ENCODE measurements at places on chromosomes 5 and 9.

GRCh38 chr9:91017245-91017644 lies 215.6 kb downstream of the SYK start:
- no peak for DNase-seq

GRCh38 chr9:121658166-121658565 lies 6.7 kb downstream of the DAB2IP start:
- DNase-seq = no peak

- DNase-seq = no peak
Measured at GRCh38 chr9:123679330-123679987, 250.5 kb downstream of the DENND1A start.

DNA sequence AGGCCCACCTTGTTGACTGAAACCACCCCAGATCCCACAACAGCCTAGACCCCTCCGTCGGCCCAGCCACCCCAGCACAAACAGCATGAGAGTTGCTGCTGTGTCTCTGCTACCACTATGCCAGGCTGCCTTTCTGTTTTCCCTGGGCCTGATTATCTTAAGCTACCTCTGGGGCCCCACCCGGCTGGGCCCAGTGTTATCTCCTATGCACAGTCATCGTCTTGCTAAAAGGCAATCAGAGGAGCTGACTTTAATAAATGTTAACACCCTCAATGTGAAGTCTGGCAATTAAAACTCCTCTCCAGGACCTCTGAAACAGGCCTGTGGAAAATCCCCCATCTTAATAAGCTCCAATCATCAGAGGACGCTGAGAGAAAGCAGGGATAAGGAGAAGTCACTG lies 144.9 kb downstream of the FAM114A2 start:
- DNase-seq = no peak

DNA sequence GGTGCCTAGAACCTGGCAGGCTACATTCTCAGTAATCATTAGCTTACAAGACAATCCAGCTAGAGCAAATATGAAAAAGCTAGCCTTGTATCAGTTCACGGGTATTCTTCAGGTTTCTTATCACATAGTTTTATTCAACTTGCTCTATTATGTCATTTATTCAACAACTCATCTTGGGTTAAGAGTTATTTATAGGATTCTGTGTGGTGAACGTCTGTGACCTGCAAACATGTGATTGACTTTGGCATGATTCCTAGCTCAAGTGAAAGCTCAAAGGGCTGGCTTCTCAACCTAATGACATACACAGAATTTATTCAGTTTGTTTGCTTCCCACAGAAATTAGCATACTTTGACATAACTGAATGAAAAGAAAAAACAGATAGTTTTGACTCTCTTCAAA lies 173.1 kb downstream of the PLPPR1 start:
- no peak for DNase-seq

DNA sequence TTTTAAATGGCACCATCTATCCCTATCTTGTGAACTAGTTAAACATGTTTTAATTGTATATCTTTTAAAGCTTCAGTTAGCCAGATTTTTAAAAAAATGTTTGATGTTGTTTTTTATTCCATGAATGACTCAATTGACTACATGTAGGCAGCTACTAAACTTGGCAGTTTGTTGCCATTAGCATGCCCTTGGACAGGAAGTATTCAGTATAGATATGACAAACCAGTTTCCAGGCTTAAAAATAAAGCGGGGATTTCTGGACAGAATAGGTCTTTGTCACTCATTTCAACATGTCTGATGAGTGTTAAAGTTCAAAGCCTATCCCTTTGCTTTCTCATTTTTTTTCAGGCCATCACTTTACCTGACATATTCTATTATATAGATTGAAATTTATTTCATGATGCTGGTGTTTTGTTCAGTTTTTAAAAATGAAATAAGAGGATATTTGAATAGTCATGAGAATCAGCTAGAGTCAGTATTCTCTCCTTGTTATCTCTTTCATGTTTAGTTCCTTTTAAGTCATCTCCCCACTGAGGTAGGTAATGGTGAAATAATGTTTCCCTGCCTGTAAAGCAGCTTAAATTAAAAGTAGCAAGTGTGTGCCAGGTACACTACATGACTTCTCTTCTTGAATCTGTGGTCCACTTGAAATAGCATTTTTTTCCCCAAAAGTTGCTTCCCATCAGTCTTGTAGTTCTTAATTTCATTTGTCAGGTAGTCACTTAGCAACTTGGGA lies 11.9 kb downstream of the TNFAIP8 start:
- no peak for DNase-seq

DNA sequence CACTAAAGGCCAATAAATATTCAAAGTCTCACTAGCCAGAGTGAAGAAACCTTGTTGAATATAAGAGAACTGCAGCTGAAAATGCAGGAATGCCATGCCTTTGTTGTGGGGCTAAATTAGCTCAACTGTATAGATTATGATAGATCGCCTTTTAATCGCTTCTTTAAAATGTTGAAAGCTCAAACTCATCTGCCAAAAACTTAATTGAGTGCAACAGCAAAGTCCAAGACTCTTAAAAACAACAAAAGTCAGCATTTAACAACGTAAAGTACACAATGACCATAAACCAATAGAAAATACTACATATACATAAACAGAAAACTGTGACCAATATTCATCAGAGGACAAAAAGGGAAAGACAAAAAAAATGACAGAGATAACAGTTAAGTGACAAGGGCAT lies 585.0 kb upstream of the CDH6 start:
- no peak for DNase-seq

GRCh38 chr9:94269264-94269663 lies 10.2 kb downstream of the ZNF169 start:
- DNase-seq = no peak

DNA sequence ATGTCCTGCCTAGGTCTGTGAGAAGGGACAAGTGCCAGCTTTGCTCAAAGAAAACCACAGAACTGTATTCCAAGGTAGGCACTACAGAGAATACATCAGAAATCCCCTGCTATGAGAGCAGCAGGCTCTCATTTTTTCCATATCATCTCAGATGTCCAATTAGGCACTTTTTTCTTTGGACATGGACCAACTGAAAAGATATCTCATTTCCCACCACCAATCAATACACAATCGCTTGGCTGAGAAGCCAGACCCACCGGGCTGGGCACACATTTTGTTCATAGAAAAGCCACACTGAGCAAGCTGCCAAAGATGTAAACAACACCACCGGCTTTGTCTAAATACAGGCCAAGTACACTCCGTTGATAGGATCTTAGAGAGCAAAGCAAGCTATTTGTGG lies 25.9 kb downstream of the STOM start:
- no peak for DNase-seq

DNA sequence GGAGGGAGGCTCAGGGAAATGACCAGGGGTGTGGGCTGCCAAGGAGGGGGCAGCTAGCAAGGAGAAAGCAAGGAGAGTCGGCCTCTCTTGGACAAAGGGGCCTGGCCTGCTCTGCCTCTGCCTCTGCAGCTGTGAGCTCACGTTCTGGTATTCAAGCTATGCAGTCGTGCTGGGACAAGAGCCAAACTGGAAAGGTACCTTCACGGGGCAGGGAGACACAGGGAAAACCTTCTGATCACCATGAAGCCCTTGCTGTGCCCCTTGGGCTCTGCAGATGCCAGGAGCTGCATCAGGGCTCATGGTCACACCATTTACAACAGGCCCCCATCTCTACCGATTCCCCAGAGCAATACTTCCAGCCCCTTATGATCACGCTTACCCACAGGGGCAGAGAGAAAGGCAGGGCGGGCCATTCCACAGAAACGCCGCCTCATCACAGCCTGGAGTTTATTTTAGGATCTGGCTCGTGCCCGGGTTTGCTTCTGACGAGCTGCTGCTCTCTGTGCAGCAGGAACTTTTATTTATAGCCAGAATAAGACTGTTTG lies 63.2 kb downstream of the PRRT1B start:
- no peak for DNase-seq

DNA sequence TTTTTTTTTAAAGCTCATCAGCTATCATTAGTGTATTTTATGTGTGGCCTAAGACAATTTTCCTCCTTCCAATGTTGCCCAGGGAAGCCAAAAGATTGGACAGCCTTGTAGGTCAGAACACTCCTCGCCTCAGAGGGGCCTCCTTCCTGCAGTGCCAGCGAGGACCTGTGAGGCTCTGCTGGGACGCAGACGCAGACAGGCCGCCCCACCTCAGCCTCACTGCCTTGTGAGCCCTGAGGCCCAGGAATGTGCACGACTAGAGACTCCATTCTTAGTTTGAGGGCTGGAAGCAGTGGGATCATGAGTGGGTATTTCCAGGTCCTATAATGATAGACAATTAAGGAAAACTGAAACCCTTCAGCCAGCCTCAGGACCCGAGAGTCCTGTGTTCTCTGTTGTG lies 85.4 kb downstream of the PJA2 start:
- no peak for DNase-seq

- no peak for DNase-seq
Measured at GRCh38 chr5:159764283-159765134, 151.8 kb upstream of the ADRA1B start.

DNA sequence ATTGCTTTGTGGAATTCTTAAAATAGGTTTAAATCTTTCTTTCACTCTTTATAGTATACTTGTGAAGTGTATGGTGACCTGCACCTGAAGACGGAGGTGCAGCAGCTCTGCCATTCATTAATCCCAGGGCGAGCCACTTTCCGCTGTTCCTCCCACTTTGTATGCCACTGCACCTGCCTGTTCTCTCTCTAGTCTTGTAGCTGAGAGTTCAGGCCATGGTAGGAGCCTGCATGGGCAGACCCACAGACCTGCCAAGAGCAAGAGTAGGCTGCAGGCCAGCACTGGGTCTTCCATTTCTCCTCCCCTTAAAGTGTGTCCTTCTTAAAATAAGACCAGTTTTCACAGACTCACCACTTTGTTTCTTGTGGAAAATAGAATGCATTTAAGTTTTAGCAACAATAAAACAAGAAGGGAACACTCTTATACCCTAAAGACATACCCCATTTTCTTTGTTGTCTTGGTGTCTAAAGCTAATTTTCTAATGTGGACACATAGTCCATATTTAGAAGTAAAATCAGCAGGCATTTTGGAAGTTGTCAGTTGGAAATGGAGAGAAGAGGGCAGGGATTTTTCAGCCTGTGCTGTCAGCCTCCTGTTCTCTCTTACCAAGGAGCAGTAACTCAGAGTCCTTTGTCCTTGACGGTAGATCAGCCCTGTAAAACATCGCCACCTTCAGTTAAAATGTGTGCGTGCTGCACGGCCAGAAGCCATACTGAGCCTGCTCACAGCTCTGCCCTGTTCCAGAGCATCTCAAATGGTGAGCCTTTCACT lies 103.2 kb downstream of the SNCAIP start:
- no peak for DNase-seq

Data from stimulated activated CD4-positive, alpha-beta T cell treated with anti-CD3 and anti-CD28 coated beads, Interleukin-1b, Interleukin-23, amount 100 ng/mL, for 24 hours (primary cell).